Stimulated activated CD8-positive, alpha-beta memory T cell treated with anti-CD3 and anti-CD28 coated beads, Interleukin-7, amount 100 ng/mL, for 1 hour (primary cell): ENCODE measurements at places on chromosomes 6 and 20.

- DNase-seq, result no peak
Measured at GRCh38 chr6:141041596-141042087, 1091.1 kb upstream of the GJE1 start.

GRCh38 chr6:144155529-144155928 lies 5.2 kb downstream of the STX11 start:
- no peak for DNase-seq

- DNase-seq, result no peak
Measured at GRCh38 chr20:39795401-39796272, 833.5 kb downstream of the DHX35 start.

- no peak for DNase-seq
Measured at GRCh38 chr6:63527658-63528514, 44.4 kb upstream of the LOC128125822 start.

DNA sequence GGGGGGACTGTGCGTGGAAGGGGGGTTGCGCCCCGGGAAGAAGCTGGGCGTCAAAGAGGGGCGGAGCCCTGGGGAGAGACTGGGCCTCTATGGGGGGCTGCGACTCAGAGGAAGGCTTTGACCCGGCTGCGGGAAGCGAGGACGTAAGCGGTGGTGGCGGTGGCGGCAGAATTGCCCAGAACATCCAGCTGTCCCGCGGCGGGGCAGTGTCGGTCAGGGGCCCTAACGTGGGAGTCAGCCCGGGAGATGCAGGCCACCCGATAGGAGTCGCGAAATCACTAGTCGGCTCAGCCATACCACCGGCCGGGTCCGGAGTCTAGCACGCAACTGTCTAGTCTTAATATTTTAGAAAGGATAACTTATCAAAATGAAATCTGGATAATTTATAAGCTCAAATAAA lies 387.6 kb upstream of the EYS start:
- no peak for DNase-seq

DNA sequence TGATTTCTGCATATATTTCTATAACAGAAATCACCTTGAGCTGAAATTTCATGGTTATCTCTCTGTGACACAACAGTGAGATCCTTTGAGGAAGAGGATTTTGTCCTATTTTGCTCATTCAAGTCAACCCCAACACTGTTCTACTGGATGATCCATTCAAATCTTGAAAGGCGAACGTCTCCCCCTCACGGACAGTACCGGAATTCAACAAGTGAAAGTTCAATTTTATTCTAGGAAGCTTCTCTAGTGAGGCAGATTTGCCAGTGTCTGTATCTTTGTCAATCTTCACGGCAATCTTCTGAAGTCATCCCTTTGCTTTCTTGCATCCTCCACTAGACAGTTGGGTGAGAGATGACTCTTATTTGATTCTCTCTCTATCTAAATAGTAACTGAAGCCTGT lies 91.7 kb upstream of the PDE7B start:
- DNase-seq, result no peak

DNA sequence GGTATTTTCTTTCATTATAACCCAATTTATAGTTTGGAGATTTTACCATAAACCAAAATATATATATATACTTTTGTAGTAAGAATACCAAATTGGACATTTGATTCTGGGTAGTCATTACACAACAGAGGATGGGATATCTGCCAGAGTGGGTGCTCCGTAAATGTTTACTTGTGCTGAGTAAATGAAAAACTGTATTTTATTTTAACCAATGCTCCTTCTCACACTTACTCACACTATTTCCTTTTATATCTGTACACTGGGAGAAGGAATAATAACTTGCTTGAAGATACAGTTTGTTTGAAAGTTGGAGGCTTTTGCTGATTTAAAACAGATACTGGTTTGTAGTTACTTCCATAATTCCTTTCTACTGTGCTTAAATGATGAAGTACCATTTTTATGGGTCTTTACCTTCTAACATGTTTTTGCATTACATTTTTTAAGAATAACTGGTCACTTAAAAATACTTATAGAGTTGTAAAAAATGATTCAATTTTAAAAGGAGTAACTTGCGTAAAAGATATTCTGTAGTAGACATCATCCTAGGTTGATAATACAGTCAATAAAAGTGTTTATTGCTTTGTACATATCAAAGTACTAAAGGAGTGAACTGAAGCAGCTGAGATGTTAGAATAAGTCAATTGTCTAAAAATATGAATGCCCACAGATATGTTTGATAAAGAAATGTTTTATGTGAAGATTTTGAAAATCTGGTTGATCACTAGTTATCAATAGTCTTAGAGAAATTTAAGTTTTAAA lies 411.7 kb downstream of the UTRN start:
- DNase-seq, result no peak

GRCh38 chr6:105424175-105424783 lies 21.4 kb upstream of the PREP start:
- DNase-seq, result peak; percentile 43

DNA sequence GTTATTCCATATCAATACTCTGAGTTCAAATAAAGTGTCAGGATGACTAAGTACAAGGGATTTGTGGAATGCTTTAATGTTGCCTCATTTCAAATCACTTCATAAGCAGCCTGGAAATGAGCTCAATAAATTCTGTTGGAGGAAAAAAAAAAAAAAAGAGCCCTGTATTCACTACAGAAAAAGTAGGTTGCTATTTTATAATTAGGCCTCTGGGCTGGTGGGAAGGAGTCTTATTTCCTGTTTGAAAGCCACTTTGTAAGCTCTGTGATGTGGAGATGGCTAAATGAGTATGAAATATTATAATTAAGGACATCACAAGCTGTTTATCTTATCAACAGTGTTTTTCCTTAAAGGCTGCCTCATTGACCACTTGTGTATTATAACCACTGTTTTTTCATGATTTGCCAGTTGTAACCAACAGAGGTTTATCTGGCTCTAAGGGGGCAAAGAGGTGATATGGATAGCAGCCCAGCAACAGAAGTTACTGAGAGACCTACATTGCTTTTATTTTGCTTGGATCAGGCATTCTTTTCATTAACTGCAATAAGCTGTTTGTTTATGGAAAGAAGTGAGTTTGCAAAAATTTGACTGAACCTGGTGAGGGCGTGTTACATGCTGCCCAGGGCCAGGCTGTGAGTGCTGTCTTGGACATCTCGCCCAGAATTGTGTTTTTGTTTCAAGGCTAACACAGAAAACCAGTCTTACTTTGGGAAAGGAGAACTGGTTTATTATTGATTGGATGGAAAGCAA lies 563.3 kb upstream of the MAP3K7 start:
- no peak for DNase-seq

GRCh38 chr6:142886431-142887170 lies 58.4 kb downstream of the HIVEP2 start:
- no peak for DNase-seq

GRCh38 chr6:108687921-108688320 lies 127.2 kb downstream of the FOXO3 start:
- DNase-seq, result no peak

GRCh38 chr6:75166236-75166635 lies 39.6 kb downstream of the COL12A1 start:
- DNase-seq, result no peak

DNA sequence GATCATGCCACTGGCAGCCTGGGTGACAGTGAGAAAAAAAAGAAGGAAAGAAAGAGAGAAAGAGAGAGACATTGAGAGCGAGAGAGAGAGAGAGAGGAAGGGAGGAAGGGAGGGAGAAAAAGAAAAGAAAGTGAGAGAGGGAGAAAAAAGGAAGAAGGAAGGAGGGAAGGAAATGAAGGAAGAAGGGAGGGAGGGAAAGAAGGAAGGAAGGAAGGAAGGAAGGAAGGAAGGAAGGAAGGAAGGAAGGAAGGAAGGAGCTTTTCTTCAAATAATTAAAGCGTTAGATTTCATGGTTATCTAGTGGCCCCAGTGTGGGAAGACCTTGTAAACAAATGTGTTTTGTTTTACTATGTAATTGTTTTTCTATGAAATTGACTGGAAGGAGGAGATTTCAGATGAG lies 170.8 kb downstream of the SYNDIG1 start:
- DNase-seq, result no peak

GRCh38 chr6:157079771-157080170 lies 243.5 kb downstream of the TMEM242 start:
- no peak for DNase-seq

- no peak for DNase-seq
Measured at GRCh38 chr6:119215309-119215708, 134.3 kb downstream of the MAN1A1 start.

GRCh38 chr6:131730264-131730663 lies 19.4 kb upstream of the CTAGE9 start:
- no peak for DNase-seq

DNA sequence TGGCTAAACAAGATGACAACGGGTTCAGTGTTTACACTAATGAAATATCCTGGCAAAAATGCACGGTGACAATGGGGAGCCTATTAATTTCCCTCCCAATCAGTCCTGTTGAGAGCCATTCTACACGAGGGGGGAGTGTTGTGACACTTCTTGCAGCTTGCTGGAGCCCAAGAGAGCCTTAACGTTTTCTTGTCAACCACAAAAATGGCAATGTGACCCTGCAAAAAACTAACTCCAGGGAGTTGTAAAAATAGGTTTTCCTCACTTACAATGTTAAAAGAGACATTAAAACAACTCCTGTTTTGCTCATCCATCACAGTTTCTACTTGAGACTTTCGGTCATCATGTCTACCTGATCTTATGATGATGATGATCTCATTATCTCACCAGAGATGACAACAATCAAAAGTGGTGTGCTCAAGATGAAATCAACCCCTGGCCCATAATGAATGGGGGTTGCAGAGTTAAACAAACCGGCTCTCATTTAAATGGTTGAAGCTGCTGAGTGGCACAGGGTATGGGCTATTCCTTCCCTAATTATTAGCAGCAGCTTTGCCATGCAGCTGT lies 57.9 kb downstream of the GJA10 start:
- no peak for DNase-seq

DNA sequence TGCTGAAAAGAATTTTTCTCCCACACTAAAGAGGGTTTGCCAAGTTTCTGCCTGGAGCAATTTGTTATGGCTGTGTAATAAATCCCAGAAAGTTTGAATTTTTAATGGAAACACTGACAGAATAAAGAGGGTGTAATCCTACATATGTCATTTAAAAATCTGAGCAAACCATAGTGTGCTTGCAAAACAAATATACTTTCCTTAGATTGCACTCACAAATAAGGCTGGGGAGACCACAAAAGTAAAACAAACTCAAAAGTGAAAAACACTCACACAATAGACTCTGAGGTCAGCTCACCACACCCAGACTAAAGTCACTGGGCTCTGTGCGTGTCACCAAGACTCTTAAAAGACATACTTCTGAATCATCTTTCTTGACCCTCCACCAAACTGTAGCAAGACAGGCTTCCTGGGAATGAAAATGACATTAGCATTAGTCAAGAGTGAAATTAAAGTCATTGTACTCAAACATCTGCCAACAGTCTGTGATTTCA lies 4.8 kb upstream of the ATXN1 start:
- DNase-seq, result no peak
